ENCODE measurements at places on chromosomes 1 and 21. TPM values are rescaled to one million over a fixed set of nuclear protein-coding genes. Genes with fewer than 3 reads are reported as not detected.
A peak's percentile ranks its signal among the peaks of the same experiment; 100 is the strongest.

The ADAM30 gene
- total RNA-seq: not detected

The VHLL gene
- 0.50 TPM for total RNA-seq

DNA sequence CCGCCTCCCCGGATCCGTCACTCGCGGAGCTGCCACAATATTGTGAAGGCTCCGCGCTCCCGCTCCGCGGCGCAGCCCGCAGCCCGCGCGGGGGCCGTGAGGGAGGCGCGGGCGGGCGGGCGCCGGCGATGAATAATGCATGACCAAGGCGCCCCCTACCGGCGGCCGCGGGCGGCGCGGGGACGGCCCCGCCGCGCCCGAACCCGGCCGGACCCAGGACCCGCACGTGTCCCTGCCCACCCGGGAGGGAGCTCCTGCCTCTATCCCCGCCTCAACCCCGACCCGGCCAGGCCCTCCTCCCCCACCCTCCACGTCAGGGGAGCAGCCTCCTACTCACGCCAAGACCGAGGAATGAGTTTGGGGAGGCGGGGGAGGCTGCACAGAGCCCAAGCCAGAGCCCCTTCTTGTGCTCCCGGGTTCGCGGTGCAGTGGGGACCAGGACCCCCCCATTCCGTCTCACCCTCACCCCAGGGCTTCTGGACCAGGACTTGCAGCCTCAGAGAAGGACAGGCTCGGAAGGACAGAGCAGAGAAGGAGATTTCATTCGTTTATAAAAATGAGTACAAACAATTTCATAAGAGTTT lies 70.8 kb upstream of the CASZ1 start:
- DNase-seq: peak; percentile 85
- H3K27me3 ChIP-seq: peaks cover 31% of the 10 kb centered on the region
- H3K4me1 ChIP-seq: peaks cover 42% of the 10 kb centered on the region
- H3K36me3 ChIP-seq: no peaks in the 10 kb centered on the region
- H3K4me3 ChIP-seq: peak overlapping the region; percentile 24

DNA sequence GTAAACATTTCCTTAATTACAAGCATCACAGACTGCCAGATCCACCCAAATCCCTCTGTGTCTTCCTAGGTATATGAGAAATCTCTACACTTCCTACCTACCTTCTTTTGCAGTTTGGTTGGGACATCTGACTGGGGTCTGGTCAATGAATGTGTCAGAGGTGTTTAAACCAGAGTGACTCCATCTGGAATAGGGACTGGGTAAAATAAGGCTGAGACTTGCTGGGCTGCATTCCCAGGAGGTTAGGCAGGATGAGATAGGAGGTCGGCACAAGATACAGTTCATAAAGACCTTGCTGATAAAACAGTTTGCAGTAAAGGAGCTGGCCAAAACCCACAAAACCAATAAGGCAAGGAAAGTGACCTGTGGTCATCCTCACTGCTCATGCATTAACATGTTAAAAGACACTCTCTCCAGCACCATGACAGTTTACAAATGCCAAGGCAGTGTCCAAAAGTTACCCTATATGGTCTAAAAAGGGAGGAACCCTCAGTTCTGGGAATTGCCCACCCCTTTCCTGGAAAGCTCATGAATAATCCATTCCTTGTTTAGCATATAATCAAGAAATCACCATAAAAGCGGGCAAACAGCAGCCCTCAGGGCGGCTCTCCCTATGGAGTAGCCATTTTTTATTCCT lies 87.4 kb upstream of the BACE2 start:
- no peak overlapping the region for H3K27ac ChIP-seq
- no peaks in the 10 kb centered on the region for H3K36me3 ChIP-seq
- no peaks in the 10 kb centered on the region for H3K4me1 ChIP-seq
- peaks cover 4% of the 10 kb centered on the region for H3K27me3 ChIP-seq

DNA sequence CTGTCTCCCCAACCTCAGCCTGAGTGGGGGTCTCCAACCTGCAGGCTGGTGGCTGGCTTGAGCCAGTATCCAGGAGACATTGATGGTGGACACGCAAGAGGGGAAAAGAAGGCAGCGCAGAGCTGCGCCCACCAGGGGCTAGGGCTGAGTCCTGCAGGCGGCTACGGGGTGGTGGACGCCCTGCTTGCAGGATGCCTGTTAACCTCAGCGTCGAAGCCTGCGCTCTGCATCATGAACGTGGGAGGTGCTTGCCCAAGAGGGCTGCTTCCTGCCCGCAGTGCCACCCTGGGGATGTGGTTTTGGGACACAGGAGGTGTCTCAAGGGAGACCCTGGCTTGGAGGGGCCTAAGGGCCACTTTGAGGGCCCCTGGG lies 11.6 kb downstream of the CFAP410 start:
- H3K4me1 ChIP-seq: peaks cover 13% of the 10 kb centered on the region
- no peak overlapping the region for H3K4me3 ChIP-seq
- no peak overlapping the region for H3K27ac ChIP-seq
- H3K27me3 ChIP-seq: no peaks in the 10 kb centered on the region

DNA sequence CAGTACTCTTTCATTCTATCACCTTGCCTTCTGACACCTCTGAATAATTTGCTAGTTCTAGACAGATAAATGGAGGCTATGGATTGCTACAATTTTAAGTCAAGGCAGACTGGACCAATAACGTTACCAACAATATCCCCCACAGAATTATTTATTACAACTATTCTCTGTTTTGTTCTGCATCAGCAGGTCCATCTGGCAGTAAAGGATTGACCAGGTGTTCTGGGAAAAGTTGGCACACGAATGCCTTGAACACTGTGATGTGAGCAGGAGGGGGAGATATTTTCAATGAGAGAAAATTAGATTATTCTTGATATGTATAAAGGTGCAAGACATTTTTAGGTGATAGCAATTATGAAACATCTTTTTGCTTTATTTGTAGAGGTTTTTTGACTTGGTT lies 718.8 kb upstream of the TMPRSS15 start:
- no peak for DNase-seq
- H3K4me3 ChIP-seq: no peak overlapping the region
- no peak overlapping the region for H3K27ac ChIP-seq
- H3K4me1 ChIP-seq: no peaks in the 10 kb centered on the region

Data from spinal cord (tissue), 10 donors.